Iris pigment epithelial cell (primary cell): ENCODE measurements at places on chromosomes 6 and 20.
A peak's percentile ranks its signal among the peaks of the same experiment; 100 is the strongest.

DNA sequence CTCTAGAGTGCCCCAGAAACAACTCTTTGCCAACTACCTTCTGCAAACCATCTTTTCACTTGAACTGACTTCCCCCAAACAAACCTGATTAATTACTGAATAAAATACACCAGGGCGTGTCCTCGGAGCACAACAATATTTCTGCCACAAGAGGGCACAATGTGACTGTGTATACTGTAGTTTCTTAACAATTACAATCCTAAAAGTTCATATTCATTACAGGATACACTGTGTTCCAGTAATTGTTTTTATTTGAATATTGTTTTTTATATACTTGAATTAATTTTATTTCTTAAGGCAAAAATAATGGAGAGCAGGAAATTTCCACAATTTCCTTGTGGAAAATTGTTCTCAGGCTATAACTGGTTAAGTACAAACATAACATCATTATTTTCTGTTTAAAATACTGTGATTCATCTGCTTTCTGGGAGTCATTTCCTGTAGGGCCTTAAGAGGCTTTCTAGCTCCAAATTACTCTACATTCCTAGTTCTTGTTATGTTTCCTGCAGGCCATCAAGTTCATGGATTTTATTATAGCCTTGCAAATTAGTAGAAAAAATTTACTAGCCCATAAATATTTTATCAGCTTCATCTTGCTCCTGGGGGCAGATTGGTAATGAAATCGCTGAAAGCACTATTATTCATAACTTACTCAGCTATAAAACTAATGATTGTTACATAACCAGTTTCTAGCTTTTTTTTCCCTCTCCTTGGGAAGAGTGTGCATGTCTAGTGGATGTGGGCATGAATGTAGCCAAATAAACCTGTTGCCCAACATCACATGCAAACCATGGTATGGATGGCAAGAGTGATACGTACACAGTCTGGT lies 51.9 kb upstream of the SLC22A16 start:
- peak; percentile 86 for DNase-seq

- no peak for DNase-seq
Measured at GRCh38 chr20:8627340-8628004, 441.4 kb upstream of the PLCB4 start.

- DNase-seq = peak; percentile 97
Measured at GRCh38 chr6:41723530-41724227, 11.7 kb downstream of the TFEB start.

GRCh38 chr20:20321917-20322316 lies 46.0 kb upstream of the INSM1 start:
- DNase-seq = no peak

DNA sequence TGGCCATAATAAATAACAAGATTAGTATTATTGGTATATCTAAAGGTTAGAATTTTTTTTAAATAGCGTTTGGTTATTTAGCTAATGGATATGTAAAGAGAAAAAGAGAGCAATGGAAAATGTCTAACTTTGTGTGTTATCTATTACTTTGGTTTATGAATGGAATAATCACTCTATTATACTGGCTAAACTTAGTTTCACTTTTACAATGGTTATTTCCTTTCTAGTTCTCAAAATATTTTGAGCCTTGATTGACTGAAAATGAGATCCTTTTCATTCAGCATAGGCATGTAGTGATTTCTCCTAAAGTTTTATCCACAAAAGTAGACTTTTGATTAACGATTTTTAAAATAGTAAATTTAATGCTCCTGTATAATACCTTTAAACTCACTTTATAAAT lies 51.6 kb upstream of the MLIP start:
- DNase-seq = no peak

DNA sequence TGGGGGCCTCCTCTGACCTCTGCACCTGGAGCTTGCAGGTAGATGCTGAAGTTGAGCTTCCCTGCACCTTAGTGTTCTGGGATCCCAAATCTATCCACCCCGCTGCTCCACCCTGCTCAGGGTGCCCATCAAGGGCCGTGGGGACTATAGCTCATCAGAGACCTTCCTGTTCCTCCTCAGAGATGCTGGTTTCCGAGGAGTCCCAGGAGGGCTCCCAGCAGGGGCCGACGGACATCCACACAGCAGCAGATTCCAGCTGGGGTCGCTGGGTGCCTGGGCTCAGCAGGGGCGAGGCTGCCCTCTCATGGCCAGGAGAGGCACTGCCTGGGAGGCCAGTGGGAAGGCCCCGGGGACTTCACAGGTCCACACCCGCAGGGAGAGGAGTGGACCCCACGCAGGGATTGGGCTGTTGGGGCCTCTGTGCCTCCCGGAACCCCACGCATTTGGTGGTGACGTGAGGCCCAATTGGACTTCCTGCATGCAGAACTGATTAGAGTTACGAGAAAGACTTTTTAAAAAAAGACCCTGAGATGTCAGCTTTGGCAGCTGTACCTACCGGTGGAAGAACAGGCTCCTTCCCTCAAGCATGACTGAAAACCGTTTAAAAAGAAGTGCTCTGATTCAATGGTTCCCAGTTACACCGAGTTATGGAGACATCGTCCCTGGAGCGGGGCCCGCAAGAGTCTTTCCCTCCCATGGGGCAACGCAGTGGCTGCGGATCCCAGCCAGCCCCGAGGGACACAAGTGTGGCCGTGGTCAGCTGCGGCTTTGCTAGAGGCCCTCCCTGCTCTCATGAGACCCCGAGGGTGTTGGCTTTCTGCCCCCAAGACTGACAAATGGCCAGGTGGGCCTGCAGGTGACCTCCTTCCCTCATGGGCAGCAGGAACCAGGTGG lies 25.3 kb upstream of the SLCO4A1 start:
- DNase-seq = peak; percentile 54

- DNase-seq = no peak
Measured at GRCh38 chr20:46488451-46488850, 24.9 kb downstream of the ZNF334 start.

DNA sequence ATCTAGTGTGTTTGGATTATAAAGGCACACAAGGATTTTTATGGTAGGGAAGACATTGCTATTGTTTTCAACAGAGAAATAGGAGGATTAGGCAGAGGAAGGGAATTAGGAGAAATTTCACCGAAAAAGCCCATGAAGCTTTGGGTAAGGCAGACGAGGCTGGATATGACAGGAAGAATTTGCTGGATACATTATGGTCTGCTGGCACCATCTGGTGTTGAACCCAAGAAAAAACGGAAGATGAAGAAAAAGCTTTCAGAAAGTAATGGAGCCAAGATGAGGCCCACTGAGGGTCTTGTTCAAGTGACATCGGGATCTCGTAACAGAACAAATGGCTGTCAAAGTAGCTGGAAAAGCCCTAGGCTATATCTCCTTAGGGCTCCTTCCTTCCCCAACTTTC lies 56.5 kb downstream of the OR2J2 start:
- DNase-seq = no peak

- no peak for DNase-seq
Measured at GRCh38 chr6:36716476-36717093, 19.0 kb downstream of the RAB44 start.

- peak; percentile 80 for DNase-seq
Measured at GRCh38 chr6:33080127-33081089, 4.6 kb downstream of the HLA-DPB1 start.

DNA sequence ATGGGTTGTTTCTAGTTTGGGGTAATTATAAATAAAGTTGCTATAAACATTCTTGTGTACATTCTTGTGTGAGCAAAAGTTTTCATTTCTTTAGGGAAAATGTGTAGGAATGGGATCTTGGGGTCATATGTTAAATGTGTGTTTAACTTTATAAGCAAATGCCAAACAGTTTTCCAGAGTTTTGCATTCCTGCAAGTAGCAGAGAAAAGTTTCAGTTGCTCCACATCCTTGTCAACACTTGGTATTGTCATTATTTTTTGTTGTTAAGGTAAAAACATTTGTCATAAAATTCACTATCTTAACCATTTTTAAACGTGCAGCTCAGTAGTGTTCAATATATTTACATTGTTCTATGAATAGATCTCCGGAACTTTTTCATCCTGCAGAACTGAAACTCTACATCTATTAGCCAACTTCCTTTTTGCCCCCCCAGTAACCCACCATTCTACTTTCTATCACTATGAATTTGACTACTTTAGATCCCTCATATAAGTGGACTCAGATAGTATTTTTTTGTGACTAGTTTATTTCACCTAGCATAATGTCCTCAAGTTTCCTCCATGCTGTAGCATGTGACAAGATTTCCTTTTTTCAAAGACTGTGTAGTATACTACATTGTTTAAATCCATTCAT lies 48.4 kb downstream of the PHACTR2 start:
- DNase-seq = no peak

DNA sequence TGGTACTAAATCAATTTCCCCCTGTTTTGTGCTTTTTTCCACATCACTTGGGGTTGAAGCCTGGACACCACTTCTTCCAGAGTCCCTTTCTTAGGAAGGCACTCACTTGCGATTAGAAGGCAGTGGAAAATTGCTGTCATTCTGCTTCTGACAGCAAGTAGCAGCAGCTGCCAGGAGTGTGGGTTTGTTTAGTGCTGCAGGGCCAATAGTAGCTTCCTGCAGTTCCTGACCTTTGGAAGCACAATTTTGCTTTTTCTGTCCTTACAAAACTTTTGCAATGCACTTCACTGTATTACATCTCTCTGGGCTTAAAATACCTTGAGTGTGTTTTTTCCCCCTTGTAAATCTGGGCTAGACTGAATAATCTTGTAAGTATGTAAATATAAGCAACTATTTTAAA lies 12.5 kb upstream of the HLA-DRA start:
- DNase-seq = no peak

GRCh38 chr6:113936093-113936934 lies 34.6 kb downstream of the HDAC2 start:
- DNase-seq = peak; percentile 66

GRCh38 chr6:26223228-26223627 lies 136.0 kb downstream of the HFE start:
- DNase-seq = peak; percentile 37

DNA sequence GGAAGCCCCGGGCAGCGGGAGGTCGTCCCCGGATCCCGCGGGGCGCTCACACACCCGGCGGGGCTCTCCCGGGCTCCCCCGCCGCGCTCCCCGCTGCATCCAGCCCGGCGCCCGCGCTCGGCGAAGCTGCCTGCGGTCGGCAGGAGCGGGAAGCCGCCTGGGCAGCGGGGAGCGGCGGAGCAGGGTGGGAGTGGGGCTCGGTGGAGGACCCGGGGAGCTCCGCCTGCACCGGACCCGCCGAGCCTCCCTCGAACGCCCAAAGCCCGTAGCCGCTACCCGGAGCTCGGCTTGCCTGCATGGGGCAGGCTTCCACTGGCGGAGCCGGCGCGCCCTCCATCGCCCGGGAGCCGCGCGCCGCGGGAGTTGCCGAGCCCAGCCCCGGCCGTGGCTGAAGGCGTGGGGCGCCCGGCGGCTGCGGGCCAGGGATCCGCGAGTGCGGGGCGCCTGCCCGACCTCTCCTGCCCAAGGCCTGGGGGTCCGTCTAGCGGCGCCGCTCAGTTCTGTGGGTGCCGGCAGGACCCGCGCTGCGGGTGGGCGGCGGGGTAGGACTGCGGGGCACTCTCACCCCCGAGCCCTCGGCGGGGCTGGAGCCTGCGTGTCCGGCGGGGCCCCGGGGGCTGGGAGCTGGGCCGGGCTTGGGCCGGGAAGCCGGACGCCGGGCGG lies 671 bp downstream of the CDH4 start:
- peak; percentile 45 for DNase-seq

DNA sequence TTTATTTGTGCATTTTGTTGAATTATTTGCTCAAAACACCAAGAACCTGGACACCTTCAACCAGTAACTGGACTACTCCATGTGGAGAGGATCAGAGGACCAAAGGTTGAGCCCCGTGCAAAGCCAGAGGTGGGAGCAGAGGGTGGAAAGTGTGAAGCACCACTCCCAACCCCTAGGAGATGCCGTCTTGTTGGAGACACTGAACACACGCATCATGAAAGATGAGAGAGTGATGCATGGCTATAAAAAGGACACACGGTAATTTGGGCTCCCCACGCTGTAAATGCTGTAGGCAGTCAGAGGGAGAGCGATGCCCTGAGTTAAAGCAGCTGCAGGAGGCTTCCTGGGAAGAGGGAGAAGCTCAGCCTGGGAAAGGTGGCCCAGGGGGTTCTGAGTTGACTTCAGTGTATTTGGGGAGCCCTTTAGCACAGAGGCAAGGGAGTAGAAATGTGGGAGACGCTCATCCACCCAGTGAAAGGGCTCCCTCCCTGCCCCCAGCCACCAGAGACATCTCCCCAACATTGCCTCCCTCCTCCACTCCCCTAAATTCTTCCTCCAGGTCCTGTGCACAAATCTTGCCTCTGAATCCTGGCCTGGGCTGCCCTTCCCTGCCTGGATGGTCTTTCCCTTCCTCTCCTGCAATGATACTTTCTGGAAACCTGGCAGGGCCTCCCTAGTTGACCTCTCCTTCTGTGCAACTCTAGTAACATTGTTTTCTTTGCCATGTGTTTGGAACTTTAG lies 55.8 kb upstream of the IYD start:
- DNase-seq = no peak

DNA sequence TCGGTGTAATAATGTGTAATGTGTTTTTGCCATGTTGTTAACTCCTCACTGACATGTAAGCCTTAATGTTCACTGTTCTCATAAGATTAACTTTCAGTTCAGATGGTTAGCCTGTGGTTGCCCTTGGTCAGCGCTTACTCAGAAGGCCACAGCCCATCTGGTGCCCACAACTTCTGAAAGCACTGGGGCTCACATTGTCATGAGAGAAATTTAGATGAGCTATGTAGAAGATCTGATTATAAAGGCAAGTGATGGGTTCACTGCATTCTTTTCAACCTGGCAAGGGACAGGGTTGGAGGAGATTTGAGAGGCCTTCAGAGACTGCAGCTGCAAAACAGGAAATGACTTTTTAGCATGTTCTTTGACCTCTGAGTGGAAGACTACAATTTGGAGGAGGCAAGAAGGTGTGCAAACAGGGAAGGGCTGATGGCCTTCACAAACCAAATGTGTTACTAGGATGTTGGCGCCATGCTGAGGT lies 242.3 kb upstream of the SUPT3H start:
- peak; percentile 75 for DNase-seq

DNA sequence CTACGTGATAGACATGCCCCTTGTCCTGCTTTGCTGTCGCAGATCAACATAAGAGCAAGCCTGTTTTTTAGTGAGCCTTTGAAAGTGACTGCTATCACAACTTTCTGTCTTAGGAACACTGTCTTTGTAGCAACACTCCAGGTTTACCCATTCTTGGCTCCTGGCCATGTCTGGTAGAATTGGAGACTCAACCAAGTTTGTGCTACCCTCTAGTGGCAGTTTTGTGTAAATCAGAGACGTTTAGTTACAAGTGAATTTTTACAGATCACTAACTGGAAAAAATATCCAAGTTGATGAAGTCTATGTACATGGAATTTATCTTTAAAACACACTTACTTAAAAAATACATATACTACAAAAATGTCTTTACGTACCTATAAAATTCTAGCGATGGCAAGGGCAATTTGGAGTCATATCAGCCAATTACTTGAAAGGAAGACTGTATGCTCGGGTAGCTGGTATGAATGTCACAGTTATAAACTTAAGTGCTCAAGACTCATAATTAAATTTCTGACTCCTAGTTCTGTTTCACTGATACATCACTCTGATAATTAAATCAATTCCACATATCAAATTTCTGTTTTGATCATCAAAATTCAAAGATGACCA lies 101.4 kb downstream of the ADGB start:
- DNase-seq = peak; percentile 82

DNA sequence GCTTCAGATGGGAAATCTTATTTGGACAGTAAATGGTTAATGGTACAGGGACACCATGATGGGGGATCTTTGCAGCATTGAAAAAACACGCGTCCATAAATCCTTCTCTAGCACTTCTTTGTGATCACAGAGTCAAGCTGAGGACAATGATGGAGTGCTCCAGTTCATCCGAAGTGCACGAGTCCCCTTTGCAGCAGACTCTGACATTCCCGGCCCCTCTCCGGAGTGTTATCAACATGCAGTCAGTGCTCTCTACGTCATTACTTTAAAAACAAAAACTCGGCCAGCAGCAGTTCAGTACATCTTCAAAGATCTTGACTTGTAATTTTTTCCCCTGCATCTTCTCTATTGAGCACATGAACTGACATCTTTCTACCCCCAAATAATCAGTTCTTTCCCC lies 185.5 kb upstream of the AKAP12 start:
- peak; percentile 85 for DNase-seq
